ENCODE measurements at places on chromosomes 2 and 18. TPM values are rescaled to one million over a fixed set of nuclear protein-coding genes. Genes with fewer than 3 reads are reported as not detected.

GRCh38 chr2:151927501-151928221 is 99.4 kb upstream of the ARL5A start:
- no peak for DNase-seq

- peak; percentile 80 for DNase-seq
Measured at GRCh38 chr2:231781798-231782726, 980 bp upstream of the PDE6D start.

The TMEM237 gene
- 57.2 TPM for total RNA-seq

GRCh38 chr2:31329081-31329625 is 85.4 kb downstream of the XDH start:
- no peak for DNase-seq

The NMUR1 gene
- total RNA-seq: not detected

DNA sequence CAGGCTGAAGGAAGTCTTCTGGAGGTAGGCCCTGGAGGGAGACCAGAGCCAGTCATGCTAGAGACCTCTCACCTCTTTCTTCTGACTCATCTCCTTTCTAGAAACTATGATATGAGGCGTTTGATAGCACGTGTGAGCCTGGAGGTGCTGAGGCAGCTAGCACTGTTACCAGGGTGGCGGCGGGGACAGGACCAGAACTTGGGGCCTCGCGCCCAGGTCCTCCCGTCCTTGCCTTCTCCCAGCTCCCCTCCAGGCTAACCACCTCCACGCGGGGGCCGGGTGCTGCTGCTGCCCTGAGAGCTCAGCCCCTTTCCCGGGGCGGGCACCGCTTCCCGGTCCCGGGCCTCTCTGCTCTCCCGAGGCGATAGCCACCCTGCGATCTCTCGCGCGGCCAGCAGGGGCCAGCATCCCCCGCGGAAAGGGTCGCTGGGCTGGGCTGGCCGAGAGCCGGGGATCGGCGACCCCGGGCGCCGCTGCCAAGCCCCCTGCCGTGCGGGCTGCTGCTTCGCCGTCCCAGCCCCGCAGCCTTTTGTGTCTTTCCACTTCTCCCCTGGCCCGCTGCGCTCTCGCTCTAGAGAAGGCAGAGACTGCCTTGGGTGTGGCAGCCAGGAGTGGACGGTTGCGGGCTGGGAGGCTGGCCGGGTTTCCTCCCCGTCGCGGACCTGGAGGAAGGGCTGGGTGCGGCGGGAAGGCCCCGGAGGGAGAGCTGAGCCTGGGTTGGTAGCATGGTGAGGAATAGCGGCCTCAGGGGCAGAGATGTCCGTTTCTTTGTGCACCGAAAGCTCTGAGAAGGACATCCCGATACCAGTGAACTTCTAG is 49.1 kb downstream of the TMEM17 start:
- peak; percentile 69 for DNase-seq

The GAL3ST2 gene
- total RNA-seq: not detected

- DNase-seq: no peak
Measured at GRCh38 chr2:212995920-212996319, 155.5 kb downstream of the IKZF2 start.

DNA sequence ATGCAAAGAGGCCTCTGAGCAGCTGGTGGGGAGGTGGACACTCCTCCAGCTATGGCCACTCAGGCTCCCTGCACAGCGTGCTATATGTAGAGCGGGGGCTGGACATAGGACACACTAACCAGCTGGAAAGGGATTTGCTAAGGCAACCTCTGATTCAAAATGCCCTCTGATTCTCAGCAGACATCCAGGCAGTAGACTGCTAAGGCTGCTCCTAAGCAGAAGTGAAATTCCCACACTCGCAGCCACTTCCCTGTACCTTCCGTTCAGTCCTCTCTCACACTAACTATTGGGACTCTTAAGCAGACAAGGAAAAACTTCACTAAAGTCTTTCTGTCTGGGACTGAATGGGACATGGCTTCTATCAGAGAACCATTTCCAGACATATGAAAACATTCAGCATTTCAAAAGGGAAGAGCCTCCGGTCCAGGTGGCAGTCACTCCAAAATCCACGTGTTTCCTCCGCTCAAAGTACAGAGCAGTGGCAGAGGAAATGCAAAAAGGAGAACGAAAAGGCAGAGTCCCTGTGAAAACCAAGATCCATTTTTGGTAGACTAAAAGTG is 265.8 kb downstream of the TTC32 start:
- no peak for DNase-seq

DNA sequence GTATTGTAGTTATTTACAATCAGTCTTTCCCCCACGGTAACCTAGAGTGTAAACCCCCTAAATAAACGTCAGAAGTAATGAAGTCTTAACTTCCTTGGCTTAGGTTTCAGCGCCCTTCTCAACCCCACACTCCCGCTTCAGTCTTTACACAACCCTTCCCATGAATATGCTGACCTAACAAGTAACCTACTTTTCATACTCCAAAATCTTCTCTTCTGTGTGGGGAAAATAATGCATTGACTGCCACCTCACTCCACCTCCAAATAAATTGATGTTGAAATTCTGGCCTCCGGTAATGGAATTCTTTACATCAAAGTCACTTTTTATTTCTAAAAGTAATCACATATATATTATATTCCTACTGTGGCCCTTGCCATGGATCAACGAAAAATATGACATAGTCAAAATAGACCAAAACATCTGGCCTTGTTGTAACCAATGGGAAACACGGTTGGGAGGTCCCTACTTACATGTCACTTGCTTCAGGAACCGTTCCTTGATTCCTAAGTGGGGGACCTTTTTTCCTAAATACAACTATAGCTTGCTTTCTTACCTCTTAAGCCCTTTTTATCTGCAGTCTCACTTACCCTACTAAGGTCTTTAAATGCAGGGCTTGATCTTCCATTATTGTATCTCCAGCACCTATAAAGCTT is 961 bp downstream of the GEN1 start:
- peak; percentile 51 for DNase-seq

DNA sequence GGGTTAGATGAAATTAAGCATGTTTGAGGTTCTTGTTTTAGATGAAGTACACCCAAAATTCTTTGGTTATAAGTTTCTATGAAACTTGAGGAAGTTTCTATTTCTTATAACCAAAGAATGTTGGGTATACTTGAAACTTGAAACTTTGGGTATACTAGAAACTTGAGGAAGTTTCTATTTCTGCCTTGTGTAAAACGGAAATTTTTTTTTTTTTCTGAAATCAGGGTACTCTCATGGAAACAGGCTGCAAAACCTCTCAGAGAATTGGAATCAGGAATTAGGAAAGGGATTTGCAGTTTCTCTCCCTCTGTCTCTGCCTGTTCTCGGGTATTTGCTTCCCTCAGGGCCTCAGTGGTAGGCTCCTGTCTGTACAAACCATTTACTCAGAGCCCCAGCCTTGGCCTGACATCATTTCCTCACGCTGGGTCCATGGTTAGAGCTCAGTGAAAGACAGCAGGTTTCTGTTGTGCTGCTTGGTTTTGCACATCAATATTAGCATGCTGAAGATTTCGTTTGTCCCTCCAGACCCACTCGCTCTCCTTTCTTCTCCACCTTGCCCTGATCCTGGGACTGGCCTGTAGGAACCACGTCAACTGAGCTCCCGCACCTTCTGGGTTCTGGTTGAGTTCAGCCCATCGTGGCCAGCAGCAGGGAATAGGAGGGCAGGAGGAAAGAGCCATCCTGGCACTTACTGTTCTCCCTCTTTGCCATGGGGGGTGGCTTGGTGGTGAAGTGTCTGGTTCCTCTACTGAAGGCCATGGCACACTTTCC is 106.4 kb downstream of the POLR1A start:
- peak; percentile 36 for DNase-seq

The MYO3B gene
- not detected for total RNA-seq

DNA sequence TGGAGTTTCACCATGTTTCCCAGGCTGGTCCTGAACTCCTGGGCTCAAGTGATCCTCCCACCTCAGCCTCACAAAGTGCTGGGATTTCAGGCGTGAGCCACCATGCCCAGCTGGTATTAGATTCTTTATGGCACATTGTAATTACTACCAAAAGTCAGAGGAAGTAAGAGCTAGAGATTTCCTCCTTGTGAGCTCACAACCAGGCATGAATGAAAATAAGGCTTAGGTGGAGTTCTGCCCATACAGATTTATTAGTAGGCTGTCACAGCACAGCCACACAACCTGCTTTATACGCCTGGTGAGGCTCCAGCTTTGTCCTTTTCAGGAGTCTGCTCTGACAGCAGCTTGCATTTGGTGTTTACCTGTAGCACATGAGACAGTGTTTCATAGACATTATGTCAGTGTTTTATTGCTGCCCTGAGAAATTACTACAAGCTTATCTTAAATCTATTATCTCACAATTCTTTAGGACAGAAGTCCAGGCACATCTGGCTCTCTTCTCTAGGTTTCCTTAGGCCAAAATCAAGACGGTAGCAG is 156.6 kb downstream of the TANC1 start:
- peak; percentile 74 for DNase-seq

The CNRIP1 gene
- total RNA-seq: 73.8 TPM

GRCh38 chr2:60522462-60522861 is 31.0 kb downstream of the BCL11A start:
- no peak for DNase-seq

The RAPH1 gene
- 59.5 TPM for total RNA-seq

The SCLY gene
- total RNA-seq: 28.6 TPM

GRCh38 chr2:223976635-223977226 is 19.5 kb downstream of the MRPL44 start:
- DNase-seq: peak; percentile 81

The GLB1L gene
- 9.5 TPM for total RNA-seq

- DNase-seq: no peak
Measured at GRCh38 chr2:118417406-118418120, 329.3 kb downstream of the INSIG2 start.

The RND3 gene
- 132 TPM for total RNA-seq

DNA sequence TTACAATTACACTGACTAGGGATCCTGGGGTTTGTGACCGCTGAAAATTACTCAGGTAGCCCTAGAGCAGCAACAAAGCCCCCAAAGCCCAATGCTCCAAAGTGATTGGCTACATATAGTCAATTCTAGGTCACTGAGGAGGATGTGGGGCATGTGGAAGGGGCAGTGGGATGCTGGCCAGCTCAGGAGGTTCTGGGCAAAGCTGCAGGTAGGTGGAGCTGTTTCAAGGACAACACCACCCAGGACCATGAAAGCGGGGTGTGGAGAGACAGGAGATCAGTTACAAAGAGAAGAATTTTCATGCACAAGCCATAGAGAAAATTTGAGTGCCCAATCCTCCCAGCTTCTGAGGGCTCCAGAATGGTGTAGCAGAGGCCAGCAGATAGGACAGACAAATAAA is 75.0 kb upstream of the CCDC85A start:
- DNase-seq: no peak

GRCh38 chr2:78870343-78870967 is 155.0 kb upstream of the REG3G start:
- DNase-seq: no peak

The CHAC2 gene
- 8.1 TPM for total RNA-seq

The HRH4 gene
- not detected for total RNA-seq

Data from endothelial cell of umbilical vein (primary cell).